Activated CD4-positive, alpha-beta T cell treated with anti-CD3 and anti-CD28 coated beads for 1 hour (primary cell): ENCODE measurements at places on chromosomes 16 and 17.

GRCh38 chr16:69105501-69106361, at the start of gene HAS3:
Gene HAS3 (plus strand): TSS chr16:69105653. CDS start chr16:69109396, 3,743 bp downstream.
- DNase-seq = no peak

DNA sequence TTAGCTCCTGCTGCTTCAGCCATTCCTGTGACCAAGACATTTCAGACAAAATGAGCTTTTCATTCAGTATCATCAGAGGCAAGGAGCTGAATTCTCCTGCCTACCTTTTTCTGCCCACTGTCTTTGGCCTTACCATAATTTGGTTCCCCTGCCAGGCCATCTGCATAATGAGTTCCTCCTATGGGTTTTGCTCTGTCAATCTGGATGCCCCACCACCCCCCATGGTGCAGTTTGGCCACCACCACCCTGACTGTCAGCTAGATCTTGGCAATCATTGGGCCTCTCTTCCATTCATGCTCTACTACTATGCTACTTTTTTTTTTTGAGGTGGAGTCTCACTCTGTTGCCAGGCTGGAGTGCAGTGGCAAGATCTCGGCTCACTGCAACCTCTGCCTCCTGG, 169.2 kb upstream of the ZKSCAN2 start:
- no peak for DNase-seq

DNA sequence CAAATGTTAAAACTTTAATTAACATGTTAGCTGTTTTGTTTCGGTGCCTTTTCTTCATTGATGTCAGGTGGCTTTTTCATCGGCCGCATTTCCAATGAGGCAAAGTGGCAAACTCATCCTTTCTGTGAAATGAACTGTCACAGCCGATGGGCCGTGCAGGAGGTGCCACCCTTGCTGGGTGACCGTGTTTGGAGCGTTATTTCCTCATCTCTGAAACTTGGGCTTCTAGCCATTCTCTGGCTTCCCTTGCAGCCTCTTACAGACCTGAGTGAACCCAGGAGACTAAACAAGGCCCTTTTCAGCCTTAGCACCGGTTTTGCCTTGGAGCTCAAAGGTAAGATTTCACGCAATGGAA, 42.2 kb upstream of the PRSS54 start:
- DNase-seq = no peak

DNA sequence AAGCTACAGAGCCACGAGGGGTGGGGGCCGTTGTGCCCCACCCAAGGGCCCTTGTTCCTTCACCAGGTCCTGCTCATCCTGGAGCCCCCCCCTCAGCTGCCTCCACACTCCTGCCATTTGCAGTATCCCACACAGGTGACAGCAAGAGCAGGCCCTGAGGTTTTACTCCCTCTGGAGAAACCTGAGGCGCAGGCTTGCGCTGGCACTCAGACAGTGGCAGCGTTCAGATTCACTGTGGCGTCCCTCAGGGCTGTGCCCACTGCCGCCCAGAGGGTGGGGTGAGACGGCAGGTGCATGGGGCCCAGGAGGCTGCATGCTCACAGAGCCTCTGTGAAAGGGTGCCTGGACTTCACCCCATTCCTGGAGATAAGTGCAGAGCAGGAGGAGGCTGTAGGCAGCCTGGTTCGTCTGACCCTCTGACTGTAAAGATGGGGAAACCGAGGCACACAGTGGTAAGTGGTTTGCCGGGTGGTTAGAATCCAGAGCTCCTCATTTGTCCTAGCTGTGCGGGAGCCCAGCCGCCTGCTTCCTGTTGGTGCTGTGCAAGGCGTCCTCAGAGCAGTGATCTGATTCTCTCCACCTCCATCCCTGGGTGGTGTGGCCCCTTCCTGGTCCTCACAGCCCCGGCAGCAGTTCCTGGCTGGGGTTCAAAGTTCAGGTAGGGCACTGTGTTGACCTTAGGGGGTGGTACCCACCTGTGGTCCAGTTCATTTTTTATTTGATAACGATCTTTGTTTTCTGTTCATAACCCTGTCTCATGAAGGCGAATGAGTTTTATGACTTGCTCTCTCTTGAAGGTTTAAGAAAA, 1.6 kb downstream of the SPIRE2 start:
- no peak for DNase-seq

GRCh38 chr16:58859958-58860669, 126.0 kb upstream of the GOT2 start:
- DNase-seq = no peak

- no peak for DNase-seq
Observed at GRCh38 chr16:21590287-21590686, 9.1 kb upstream of the METTL9 start.

DNA sequence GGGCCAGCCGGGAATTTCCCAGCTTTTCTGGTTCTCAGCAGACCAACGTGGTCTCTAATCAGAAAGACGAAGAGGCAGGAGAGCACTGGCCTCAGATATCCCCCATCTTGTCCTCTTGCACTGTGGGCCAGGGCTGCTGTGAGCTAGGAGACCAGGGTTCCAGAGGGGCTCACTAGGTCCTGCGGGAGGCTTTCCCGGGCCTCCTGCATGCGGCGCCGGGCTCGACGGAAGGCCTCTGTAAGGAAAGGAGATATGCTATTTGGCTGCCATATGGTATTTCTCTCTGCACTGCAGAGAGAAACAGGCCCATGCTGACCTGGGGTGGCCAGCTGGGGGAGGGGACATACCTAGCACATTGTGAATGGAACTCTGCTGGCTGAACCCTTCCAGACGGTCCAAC, 13.1 kb downstream of the MKS1 start:
- no peak for DNase-seq

DNA sequence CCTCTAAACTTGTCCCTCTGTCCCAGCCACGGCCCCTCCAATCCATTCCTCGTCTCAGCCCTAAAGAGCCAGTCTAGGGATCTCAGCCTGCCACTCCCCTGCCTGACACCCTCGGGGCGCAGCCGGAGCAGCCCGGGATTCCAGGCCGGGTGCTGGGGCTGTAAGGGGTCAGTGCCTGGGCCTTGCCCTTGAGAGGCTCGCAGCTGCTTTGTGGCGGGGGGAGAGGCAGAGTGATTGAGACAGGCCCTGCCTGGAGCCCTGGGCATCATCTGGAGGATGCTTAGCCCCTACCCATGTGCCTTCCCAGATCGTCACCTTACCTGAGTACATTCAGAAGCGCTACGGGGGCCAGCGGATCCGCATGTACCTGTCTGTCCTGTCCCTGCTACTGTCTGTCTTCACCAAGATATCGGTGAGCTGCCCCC, 8.3 kb downstream of the SLC5A10 start:
- no peak for DNase-seq

DNA sequence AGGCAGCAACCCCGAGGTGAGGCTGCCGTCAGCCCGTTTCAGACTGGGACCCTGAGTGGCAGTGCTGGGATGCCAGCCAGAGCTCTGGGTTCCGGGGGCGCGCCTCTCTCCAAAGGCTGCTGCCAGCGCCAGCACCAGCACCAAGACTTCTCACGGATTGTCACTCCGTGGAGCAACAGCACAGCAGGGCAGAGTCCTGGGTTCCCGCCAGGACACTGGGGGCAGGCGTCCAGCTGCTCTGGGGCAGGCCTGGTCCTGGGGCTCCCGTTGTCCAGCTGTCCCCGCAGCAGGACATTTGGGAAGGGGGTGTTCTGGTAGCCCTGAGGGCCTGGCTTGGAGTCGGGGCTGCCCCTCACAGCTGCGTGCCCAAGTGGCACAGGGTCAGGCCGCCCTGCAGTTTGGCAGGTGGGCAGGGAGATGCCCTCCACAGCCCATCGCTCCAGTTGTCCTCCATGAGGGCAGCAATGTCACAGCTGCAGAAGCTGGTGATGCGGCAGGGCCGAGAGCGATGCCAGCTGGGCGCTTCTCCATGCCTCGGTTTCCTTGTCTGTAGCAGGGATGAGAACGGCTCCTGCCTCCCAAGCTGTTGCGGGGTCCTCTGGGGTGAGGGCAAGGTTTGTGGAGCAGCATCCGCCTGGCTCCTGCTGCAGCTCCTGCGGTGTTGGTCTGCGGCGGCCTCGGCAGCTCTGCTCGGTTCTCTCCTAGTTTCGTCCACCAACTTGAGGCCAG, 137.3 kb upstream of the CIBAR2 start:
- no peak for DNase-seq

DNA sequence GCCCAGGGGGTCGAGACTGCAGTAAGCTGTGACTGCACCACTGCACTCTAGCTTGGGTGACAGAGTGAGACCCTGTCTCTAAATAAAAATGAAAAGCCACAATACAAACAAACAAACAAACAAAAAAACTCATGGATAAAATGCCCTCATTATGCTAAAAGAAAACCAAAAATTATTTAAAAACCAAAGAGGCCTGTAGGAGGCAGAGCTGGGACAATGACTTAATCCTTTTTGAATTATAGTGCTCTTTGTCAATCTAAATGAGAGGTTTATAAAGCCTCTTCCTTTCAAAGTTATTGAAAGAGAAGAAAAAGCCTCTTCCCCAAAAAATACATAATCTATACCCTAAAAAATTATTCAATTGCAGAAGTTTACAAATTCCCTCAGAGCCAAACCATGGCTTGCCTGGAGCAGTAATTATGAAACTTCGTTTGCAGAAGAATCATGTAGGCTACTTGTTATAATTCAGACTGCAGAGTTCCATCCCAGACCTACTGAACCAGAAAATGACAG, 18.5 kb downstream of the CRLF3 start:
- no peak for DNase-seq

DNA sequence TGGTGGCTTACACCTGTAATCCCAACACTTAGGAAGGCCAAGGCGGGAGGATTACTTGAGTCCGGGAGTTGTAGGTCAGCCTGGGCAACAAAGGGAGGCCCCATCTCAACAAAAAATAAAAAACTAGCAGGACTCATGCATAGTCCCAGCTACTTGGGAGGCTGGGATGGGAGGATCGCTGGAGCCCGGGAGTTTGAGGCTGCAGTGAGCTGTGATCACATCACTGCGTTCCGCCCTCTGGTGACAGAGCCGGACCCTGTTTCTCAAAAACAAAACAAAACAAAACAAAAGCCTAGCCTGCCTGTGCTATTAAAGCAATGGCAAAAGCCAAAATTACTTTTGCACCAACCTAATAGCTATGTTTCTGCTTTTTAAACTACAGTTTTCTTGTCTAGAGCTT, 1.5 kb downstream of the FCSK start:
- no peak for DNase-seq

DNA sequence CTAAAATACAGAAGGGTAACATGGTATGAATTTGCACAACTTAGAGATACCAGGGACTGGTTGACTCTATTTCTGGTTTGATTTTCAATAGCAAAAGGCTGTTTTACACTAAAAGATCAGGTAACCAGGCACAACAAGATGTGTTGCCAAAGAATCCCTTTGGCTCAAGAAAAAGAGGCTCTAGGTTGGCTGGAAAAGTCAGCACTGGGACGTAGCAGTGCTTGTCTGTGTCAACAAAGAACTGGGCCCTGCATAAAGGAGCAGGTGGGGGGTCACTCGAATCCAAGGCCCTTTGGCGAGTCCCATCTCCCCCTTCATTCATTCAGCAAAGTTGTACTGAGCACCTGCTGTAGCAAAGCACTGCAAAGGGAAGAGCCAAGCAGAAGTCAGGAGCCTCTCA, 18.4 kb downstream of the SDR42E1 start:
- no peak for DNase-seq

DNA sequence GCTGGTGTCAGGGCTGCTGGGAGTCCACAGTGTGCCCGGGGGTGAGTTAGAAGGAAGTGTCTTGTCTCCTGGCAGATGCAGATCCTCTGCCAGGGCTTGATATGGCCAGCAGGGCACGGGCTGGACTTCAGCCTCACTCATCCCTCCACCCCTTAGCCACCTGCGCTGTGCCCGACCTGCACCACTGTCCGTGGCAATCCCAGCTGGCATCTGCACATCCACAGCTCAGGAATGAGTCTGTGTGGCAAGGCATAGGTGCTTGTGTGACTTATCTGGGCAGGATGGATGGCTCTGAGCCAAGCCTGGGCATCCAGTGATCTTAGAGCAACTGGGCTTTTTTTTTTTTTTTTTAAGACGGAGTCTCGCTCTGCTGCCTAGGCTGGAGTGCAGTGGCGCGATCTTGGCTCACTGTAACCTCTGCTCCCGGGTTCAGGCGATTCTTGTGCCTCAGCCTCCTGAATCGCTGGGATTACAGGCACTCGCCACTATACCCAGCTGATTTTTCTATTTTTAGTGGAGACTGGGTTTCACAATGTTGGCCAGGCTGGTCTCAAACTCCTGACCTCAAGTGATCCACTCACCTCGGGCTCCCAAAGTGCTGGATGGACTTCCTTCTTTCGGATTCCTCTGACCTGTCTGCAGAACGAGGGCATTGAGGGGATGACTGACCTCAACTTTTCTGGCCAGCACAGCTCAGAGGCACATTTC, 22.5 kb upstream of the CACNG1 start:
- DNase-seq = no peak

- DNase-seq = no peak
Observed at GRCh38 chr16:57081744-57082143, 10.6 kb upstream of the CPNE2 start.

- DNase-seq = no peak
Observed at GRCh38 chr16:82756283-82756599, 129.5 kb downstream of the CDH13 start.

GRCh38 chr17:55426851-55427586, 5.4 kb upstream of the MMD start:
- DNase-seq = no peak

DNA sequence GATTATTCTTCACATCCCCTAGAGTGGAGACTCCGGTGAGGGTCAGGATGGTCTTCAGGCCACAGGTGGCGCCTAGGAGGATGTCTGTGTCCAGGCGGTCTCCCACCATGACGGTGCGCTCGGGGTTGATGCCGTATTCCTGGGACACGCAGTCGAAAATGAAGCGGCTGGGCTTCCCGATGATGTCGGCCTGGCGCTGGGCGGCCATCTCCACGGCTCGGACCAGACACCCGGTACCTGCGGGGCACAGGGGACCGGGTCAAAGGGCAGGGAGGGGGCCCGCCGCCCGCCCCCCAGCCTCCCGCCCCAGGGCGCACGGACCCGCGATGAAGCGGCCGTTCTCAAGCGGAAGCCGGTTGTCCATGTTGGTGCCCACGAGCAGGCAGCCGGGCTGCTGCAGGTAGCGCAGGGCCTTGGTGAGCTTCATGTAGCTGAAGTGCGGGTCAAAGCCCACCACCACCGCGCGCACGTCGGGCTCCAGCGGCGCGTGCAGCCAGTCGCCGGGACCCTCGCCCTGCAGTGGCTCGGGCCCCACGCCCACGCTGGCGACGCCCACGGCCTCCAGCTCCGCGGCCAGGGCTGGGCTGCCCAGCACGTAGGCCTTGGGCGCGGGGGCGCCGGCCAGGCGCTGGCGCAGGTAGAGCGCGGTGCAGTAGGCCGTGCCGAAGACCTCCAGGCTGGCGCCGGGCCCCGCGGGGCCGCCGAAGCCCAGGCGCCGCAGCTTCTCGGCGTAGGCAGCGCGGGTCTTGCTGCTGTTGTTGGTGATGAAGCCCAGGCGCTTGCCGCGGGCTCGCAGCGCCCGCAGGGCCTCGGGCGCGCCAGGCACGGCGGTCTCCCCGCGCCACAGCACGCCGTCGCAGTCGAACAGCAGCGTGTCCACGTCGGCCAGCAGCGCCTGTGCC, 572 bp downstream of the PGP start:
- DNase-seq = no peak
